ENCODE measurements at places on chromosomes 4 and X.

DNA sequence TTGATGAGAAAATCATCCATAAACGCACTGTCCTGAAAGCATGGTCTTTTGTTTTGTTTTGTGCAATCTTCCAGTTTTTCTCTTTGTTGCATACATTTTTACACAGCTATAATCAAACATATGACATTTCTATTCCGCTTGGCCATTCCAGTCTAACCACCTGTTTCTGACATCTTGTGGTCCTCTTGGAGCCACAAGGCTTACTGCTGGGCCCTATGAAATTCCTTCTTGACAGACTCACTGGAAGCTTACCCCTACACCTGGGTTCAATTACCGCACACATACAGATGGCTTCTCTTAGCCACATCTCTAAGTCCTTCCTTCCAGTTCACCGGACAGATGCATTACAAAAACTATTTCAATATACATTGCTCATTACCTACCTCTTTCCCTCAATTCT, 72.4 kb downstream of the PAPSS1 start:
- DNase-seq, result no peak

- DNase-seq, result no peak
Measured at GRCh38 chr4:102246416-102246815, 98.9 kb downstream of the SLC39A8 start.

- no peak for DNase-seq
Measured at GRCh38 chr4:10347281-10347795, 109.9 kb downstream of the ZNF518B start.

DNA sequence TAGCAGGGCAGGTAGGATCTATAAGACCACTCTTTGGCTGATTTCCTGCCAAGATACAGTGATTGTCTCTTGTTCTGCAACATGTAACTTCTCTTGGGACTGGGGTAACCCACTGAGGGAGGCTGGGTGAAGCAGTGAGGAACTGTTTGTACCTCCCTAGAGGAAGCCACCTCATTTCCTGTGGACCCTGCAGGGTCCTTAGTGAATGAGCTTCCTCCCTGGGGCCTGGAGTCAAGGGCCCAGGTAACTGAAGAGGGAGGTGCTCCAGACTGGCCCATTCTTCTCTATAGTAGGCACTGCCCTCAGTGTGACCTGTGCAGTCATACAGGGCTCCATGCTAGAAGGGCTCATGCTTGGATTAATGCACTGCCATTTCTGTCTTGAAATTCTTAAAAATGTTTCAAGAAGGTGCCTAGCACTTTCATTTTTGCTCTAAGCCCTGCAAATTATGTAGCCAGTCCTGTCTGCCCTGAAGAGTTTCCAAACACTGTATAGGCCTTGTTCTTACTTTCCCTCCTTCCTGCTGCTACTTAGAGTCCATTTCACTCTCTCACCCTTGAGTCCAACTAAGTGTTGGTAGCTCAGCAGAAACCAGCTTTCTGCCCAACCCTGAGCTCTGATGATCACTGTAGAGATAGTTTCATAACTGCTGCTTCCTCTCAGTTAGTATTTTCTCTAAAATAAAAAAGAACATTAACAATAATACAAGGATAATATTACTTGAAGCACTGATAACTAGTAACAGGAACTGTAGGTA, 8.5 kb upstream of the GRIA3 start:
- DNase-seq, result no peak

GRCh38 chr4:168076989-168077725, 15.2 kb upstream of the ANXA10 start:
- DNase-seq, result peak; percentile 19
